ENCODE measurements at places on chromosomes 1 and 21.
A peak's percentile ranks its signal among the peaks of the same experiment; 100 is the strongest.

GRCh38 chr1:201363467-201363866 lies 14.0 kb downstream of the TNNT2 start:
- DNase-seq = no peak

DNA sequence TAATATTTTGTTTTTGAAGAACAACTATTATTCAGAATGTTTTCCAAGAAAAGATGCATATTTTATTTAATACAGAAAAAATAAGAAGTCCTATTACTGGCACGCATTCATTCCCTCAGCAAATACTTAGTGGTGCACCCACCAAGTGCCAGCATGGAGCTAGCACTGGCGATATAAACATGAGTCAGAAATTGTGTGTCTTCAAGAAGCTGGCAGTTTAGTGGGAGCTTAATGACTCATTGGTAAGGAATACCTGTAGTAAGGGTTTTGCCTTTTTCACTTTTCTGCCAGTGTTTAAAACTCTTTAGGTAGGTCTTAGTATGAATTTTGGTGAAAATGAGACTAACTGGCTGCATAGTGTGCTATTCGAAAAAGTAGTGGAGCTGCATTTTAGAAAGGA lies 6.3 kb downstream of the MAGI3 start:
- no peak for DNase-seq

DNA sequence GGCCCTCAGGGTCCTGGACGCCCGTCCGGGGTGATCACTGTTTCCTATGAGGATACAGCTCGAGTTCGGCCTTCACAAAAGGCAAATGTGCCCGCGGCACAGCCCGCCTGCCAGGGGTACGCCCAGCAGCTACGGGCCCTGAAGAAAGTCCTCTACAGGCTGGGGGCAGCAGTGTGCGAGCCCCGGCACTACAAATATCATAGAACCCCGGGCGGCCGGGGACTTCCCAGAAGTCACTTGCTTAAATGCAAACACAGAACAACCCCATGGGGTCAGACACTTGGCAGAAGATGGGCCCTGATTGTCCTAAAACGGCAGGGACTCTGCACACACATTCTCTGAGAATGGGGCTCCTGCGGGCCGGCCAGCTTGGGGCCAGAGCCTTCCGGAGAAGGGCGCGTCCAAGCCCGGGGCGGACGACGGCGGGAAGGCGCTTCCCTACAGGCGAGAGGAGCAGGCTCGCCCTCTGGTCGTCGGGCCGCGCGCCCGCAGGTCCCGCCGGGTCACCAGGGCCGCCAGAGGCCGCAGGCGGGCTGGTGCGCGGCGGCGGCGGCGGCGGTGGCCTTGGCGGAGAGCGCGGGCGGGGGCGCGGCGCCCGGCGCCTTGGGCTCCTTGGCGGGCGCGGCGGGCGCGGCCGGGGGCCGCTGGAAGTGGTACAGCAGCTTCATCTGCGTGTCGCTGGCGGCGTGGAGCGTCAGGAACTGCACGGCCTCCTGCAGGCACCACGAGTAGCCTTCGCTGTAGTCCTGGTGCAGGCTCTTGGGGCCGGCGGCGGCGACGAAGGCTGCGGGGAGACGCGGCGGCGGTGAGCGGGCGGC lies 888 bp downstream of the HES5 start:
- DNase-seq = peak; percentile 25

GRCh38 chr1:118914379-118915161 lies 73.6 kb downstream of the TBX15 start:
- DNase-seq = no peak

GRCh38 chr1:24503059-24503751 lies 569 bp downstream of the RCAN3 start:
- no peak for DNase-seq

- no peak for DNase-seq
These were observed 41.7 kb downstream of the HLX start for GRCh38 chr1:220920967-220921366.

GRCh38 chr1:23050201-23050600 lies 30.9 kb downstream of the KDM1A start:
- DNase-seq = no peak

GRCh38 chr1:67264899-67265298 lies 42.8 kb upstream of the IL12RB2 start:
- peak; percentile 29 for DNase-seq

- no peak for DNase-seq
These were observed 1.3 kb downstream of the NOS1AP start for GRCh38 chr1:162070825-162071224.

DNA sequence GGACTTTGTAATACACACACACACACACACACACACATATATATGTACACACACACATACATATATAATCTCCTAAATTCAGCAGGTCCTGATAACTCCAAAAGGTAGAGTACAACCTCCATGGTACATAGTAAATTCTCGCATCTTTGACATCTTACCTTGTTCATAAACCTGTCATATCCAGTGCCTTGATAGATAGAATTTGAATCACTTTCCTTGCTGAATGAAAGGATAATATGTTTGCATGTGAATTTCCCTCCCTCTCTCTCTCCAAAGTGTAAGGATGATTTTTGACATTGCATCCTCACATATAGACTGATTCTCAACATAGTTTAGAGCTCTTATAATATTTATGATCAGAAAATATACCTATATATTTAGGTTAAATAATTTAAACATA lies 567.1 kb upstream of the ADGRL2 start:
- DNase-seq = no peak

- no peak for DNase-seq
These were observed 35.1 kb downstream of the SLC44A3 start for GRCh38 chr1:94855307-94855700.

GRCh38 chr1:40389871-40390560 lies 16.5 kb downstream of the SMAP2 start:
- no peak for DNase-seq

DNA sequence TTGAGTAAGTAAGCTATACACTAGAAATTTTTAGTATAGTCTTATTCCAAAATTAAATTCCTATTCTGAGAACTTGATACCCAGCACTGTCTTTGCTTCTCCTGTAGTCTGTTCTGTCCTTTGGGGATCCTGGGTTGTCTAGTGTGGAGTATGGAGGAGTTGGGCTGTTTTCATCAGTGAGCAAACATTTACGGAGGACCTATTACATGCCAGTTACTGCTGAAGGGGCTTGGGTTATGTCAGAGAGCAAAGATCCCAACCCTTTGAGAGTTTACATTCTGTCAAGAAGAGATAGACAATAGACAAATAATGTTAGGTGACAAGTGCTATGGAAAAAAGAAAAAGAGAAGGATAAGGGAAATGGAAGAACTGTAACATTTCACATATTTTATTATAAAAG lies 9.0 kb downstream of the TRAPPC10 start:
- DNase-seq = no peak

- no peak for DNase-seq
These were observed 117.5 kb downstream of the C1orf21 start for GRCh38 chr1:184504040-184504954.

DNA sequence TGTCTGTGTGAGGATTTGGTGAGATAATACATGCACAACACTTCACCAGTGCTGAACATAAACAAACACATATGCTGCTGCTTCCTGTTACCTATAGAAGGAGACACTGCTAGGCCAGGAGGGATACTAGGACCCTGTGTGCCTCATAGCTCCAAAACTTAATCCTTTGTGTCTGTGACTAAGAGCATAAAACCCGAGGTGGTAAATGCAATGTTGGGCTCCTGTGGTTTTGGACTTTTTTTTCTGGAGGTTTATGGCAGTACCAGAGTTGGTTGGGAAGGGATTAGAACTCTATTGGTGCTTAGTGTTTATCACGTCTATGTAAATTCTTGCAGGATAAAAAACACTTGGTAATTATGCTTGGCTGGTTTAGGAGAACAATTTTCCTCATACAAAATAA lies 122.9 kb downstream of the NUF2 start:
- no peak for DNase-seq

- DNase-seq = no peak
These were observed 29.2 kb downstream of the CASZ1 start for GRCh38 chr1:10767282-10767681.

- DNase-seq = no peak
These were observed at the start of gene CFHR3 for GRCh38 chr1:196774603-196775002. CFHR3 (plus strand) TSS chr1:196774840; CDS start chr1:196774887, 47 bp downstream.

- DNase-seq = no peak
These were observed 306 bp downstream of the ZP4 start for GRCh38 chr1:237890416-237890815.

DNA sequence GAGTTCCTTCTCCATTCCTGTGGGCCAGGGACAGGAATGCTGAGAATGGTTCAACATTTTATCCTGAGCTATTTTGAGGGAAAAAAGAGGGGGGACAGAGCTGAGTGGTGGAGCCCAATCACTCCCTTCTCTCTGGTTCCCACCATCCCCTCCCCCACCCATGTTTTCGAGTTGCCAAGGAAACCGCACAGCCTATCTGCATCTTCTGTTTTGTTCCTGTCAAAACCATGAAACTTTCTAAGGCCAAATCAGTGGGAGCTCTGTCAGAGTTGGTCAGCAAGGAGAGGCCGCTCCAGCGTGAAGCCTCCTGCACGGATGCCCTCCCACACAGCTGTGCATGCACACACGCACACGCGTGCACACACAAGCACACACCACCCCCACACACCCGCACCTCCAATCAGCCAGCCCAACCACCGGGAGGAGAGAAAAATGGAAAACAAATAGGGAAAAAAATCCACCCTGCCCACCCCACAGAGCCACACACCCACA lies 54.5 kb upstream of the ATP2B4 start:
- DNase-seq = no peak

GRCh38 chr1:31228986-31229385 lies 10.7 kb downstream of the NKAIN1 start:
- no peak for DNase-seq

DNA sequence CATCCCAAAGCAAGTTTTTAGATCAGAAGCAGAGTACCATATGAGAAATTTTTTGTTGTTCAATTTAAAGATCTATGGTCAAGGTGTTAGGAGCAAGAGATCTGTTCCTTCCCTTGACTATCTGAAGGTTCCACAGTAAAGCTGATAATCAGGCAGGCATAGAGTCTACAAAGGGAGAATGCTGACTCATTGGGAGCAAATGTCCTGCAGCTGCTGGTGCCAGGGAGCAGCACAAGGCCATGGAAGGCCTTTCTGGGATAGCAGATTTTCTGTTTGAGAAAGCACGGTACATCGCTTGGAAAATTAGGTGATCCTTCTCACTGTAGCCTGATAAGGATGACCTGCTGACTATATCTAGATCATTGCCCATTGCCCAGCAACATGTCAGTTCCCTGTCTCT lies 210.1 kb upstream of the C1orf87 start:
- DNase-seq = no peak

GRCh38 chr1:202349206-202349928 lies 868 bp downstream of the PPP1R12B start:
- DNase-seq = no peak

DNA sequence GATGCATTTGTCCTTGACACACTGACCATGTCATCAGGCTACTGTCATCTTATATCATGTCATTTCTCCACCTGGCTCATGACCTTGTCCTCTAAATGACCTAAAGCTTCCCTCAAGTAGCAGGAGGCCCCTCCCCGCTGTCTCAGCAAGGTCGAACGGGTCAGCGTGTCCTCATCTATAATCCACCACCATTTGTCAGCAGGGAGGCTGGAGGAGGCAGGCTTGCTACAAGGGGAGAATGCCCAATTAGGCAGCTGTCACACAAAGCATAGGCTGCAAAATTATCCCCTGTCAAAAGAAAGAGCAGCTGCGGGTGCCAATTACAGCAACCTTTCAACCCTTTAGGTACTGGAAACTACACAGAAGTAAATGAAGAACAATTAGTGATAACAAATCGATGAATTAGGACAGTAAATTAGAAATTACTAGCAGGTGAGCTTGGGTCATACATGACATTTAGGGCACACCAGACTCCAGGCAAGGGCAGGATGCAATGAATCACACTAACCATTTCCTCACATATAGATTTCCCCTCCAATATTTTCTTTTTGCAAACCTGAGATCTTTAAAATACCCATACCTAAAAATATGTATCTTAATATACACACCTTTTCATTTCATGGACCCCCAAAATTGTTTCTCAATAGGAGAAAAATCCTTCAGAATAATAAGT lies 61.2 kb downstream of the NRIP1 start:
- no peak for DNase-seq

- DNase-seq = no peak
These were observed 269.7 kb downstream of the LMO4 start for GRCh38 chr1:87598429-87598828.

GRCh38 chr1:228095938-228096337 lies 7.2 kb downstream of the C1orf35 start:
- DNase-seq = no peak

DNA sequence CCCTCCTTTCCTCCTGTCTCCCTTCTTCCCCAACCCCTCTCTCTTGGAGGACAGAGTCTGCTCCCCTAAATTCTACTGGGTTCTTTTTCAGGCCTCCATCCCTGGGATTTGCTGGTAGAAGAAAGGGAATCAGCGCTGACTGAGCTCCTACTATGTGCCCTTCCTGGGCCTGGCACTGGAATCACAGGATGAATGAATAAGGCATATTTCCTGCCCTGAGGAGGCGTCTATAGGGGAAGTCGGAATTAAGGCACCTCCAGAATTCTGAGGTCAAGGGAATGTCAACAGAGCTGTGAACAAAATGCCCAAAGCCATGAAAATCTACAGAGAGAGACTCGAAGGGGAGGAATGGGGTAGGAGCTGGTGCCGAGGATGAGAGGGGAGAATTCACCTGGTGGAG lies 17.4 kb upstream of the BTG2 start:
- DNase-seq = no peak

GRCh38 chr1:62613325-62613727 lies 16.0 kb downstream of the ANGPTL3 start:
- no peak for DNase-seq

- no peak for DNase-seq
These were observed 19.0 kb downstream of the YARS1 start for GRCh38 chr1:32798191-32798590.

- DNase-seq = no peak
These were observed 50.6 kb downstream of the BEND5 start for GRCh38 chr1:48726139-48726538.

- no peak for DNase-seq
These were observed 184.2 kb upstream of the RAB4A start for GRCh38 chr1:229086686-229087085.

DNA sequence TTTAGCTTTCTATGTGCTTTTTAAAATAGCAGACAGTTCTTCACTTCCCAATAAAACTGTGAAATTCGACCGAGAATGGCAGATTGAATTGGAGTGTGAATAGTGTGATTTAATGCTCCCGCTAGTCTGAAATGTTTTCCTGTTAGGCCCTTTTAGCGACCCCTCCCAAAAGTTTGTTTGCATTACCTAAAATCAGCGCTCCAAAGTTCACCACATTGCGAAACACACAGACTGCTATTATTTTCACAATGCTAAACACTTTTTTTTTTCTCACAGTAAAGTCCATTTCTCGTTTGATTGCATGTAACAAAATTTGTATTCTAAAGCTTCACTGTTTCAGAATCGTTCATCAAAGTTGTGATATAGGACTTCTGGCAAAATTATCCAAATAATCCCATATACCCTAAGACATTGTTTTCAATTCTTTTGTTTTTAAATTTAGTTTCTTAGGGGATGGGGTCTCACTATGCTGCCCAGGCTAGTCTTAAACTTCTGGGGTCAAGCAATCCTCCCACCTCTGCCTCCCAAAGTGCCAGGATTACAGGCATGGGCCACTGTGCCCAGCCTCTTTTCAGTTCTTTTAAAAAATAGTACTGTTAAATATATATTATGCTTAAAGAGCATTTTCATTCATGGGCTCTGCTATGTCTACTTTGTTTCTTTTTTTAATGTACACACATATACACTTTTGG lies 76.5 kb upstream of the USH2A start:
- DNase-seq = no peak

Measured in T-helper 2 cell (primary cell).